ENCODE measurements at places on chromosomes 6 and 20. TPM values are rescaled to one million over a fixed set of nuclear protein-coding genes. Genes with fewer than 3 reads are reported as not detected.
A peak's percentile ranks its signal among the peaks of the same experiment; 100 is the strongest.

GRCh38 chr6:21317642-21318041, 275.9 kb upstream of the SOX4 start:
- no peak for DNase-seq

The TRAPPC3L gene
- 0.49 TPM for total RNA-seq

DNA sequence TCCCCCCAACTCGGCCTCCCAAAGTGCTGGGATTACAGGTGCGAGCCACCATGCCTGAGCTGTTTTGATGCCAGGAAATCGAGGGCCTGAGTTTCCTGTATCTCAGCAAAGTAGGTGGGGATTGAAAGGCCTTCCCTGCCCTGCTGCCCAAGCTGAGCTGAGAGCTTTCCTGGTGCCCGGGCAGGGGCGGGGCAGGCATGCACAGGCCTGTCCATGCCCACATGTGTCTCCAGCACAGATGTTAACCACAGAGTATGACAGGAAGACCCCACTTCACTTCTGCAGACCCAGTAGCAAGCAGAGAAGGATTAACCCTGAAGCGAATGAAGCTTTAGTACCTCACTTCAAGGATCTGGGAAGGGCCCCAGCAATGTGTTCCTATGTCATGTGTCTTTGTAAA, 66.0 kb downstream of the GPR6 start:
- no peak for DNase-seq

The SUMO4 gene
- total RNA-seq, result 6.5 TPM

- DNase-seq, result no peak
Measured at GRCh38 chr20:53201588-53201987, 229.4 kb downstream of the TSHZ2 start.

The YTHDF1 gene
- 14.5 TPM for total RNA-seq

GRCh38 chr20:1951436-1952115, 42.3 kb downstream of the PDYN start:
- DNase-seq, result no peak

The VWA7 gene
- total RNA-seq, result 0.99 TPM

The MUC22 gene
- total RNA-seq, result not detected

The SLC4A11 gene
- 0.59 TPM for total RNA-seq

DNA sequence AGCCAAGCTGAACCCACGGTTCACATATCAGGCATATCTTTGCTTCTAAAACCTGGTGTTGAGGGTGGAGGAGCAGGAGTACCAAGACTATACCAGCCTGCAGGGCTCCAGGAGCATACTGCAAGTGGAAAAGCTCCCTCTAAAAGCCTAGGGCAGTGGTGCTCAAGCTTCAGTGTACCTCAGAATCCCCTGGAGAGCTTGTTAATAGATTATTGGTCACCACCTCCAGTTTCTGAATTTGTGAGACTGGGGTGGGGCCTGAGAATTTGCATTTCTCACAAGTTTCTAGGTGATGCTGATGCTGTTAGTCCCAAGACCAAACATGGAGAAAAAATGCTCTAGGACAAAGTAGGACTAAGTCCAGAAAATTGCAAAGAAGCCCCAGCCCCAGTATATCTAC, 65.4 kb downstream of the FILIP1 start:
- DNase-seq, result no peak

GRCh38 chr6:112203577-112204349, 50.6 kb downstream of the LAMA4 start:
- DNase-seq, result no peak

The GPLD1 gene
- total RNA-seq, result 10.2 TPM

DNA sequence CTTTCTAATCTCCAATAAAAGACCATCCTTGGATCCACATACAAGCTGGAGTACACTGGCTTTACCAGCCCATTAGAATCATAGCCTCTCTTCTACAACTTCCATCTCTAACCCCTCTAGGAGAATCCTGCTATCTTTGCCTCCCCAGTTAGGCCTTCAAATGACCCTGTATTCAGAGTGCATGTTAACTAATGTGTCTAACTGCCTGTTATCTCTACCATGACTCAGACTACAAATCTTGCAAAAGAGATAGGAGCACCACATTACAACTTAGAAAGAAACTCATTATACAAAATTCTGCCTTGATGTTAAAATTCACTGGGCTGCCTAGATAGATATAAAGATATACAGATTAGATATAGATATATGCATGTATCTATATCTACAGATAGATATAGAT, 28.2 kb downstream of the GPR63 start:
- DNase-seq, result no peak

DNA sequence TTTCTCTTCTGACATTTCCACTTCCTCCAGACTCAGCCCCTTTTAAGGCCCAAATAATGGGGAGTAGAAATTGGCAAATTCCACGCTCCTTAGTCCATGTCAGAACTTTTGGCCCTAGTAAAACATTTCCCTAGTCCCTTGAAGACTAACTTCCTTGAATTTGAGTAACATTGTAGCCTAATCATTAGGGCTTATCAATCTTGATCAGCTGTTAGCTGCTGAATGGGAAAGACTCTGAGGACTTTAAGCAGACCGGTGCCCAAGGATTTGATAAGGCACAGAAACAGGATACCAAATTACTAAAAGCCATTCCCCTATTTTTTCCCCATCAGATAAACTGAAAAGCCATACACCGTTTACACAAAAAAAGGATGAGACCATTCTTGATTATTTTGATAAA, 37.0 kb upstream of the ECI2 start:
- DNase-seq, result no peak

DNA sequence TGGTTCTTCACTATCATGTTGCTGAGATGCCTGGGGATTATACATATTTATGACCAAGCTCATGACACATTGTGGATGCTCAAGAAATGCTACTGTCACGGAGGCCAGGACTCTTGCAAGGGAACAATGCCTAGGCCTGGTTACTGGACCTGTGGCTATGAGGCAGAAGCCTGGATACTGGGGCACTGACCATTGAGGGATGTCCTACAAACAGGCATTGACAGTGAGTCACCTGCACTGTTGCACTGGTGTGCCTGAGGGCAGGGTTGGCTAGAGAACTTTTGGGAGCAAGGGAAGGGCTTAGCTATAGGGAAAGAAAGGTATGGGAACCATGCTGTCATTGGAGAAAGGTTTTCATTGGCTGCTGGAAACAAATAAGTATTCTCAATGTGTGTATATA, 313.1 kb upstream of the SUPT3H start:
- no peak for DNase-seq

DNA sequence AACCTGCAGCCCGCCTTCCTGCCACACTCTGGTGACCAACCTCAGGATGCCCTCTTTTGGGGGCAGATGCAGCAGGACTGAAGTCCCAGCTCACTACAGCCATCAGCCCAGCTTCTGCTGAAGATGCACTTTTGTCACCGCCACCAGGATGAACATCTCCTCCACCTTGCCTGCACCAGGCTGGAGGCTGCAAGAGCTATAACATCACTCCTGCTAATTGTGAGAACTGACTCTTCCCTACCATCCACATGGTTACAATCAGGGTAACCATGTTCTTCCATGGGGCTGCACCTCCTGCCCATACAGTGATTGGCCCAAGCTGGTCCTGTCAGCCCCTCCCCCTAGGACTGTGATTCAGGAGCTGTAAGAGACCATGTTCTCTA, 2.0 kb upstream of the ACTL10 start:
- DNase-seq, result no peak

- DNase-seq, result peak; percentile 41
Measured at GRCh38 chr6:137271245-137272183, 52.3 kb upstream of the IFNGR1 start.

- DNase-seq, result no peak
Measured at GRCh38 chr6:8181160-8181881, 79.0 kb upstream of the EEF1E1 start.

DNA sequence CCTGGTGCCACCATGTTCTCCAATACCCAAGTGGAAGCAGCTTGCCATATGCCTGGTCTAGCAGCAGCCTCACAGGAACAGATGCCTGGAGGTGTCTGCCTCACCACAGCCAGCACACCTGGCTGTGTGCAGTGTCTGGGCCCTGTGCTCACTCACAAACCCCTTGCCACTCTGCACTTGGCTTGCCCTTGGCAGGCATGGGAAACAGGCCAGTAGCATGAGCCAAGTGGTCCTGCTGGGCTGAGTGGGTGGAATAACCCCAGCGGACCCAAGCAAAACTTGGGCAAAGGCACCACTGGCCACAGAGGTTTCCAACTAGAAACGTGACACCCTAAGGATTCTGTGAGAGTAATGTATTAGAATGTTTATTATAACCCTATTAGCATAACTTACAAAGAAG, 600.5 kb upstream of the GJE1 start:
- no peak for DNase-seq

GRCh38 chr6:118677193-118677592, 25.8 kb upstream of the CEP85L start:
- no peak for DNase-seq

The ADTRP gene
- 14.0 TPM for total RNA-seq

DNA sequence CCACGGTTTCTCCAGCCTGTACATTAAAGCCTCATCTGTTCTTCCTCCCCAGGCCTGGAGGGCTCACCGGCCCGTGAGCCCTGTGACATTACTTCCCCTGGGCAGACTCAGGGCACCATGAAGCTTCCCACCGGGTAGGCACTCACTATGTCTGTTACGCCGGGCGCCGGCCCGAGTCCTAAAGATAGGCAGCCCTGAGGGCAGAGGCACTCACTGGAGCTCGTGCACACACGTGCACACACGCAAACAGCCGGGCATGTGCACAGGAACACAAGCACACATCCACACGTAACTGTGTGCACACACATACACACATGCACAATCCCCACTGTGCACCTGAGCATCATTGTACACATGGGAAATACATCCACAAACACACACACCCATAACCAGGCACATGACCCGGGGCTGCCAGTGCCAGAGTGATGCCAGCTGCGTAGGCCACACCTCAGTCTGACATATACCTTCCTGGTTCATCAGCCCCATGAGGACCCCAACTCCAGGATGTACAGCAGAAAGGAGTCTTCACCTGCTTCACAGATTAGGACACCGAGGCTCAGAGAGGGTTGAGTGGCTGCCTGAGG, 83.7 kb downstream of the YTHDF1 start:
- DNase-seq, result no peak

GRCh38 chr6:20306491-20306890, 94.2 kb upstream of the MBOAT1 start:
- DNase-seq, result no peak

- DNase-seq, result no peak
Measured at GRCh38 chr6:31578184-31579118, 3.1 kb downstream of the TNF start.

DNA sequence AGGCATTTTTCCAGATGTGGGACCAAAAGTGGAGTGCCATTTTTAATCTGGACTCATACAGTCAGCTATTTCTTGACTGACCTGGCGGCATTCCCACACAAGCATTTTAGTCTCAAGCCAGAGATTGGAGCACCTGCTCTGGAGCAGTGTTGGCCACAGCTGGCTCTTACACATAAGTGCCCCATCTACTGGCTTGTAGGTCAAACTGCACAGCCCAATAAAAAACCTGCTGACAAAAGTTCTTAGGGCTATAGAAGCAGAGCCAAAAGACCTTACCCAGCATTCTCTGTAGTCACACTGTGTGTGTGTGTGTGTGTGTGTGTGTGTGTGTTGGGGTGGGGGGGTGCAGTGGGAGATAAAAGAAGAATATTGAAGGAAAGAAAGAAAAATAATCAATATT, 38.6 kb upstream of the SENP6 start:
- DNase-seq, result no peak

GRCh38 chr6:2665146-2666070, 85.3 kb downstream of the MYLK4 start:
- DNase-seq, result no peak
